ENCODE measurements at places on chromosomes 12 and 14.
A peak's percentile ranks its signal among the peaks of the same experiment; 100 is the strongest.

DNA sequence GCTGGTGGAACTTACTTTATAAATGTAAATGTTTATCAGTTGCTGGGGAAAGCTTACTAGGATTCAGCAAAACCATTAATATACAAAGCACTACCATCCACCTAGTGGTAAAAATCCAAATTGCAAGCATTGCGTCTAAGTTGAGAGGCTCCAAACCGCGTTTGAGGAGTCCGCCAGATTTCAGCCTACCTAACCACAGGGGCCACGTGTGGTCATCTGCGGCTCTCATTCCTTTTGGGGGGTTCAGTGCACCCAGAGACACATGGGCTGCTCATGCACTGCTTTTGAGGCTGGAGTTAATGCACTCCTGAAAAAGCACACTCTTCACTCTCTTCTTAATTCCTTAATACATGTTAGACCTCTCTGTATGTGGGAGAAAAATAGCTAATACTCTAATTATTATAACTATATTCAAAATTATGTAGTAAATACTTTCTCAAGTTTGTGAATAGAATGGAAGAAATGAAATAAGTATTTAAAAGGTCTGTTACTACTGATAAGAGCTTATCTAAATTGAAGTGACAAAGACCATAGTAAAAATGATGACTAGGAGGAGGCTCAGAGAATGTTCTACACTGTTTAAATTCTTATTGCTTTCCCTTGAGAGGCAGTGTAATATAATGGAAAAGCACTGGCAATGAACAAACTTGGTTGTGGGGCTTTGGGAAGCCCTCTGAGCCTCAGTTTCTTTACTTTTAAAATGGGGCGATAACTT lies 41.4 kb upstream of the MANSC4 start:
- peak; percentile 84 for DNase-seq

- no peak for DNase-seq
Measured at GRCh38 chr12:109729801-109730200, 16.2 kb downstream of the FAM222A start.

- DNase-seq = no peak
Measured at GRCh38 chr12:27973487-27973890, 956 bp upstream of the PTHLH start.

DNA sequence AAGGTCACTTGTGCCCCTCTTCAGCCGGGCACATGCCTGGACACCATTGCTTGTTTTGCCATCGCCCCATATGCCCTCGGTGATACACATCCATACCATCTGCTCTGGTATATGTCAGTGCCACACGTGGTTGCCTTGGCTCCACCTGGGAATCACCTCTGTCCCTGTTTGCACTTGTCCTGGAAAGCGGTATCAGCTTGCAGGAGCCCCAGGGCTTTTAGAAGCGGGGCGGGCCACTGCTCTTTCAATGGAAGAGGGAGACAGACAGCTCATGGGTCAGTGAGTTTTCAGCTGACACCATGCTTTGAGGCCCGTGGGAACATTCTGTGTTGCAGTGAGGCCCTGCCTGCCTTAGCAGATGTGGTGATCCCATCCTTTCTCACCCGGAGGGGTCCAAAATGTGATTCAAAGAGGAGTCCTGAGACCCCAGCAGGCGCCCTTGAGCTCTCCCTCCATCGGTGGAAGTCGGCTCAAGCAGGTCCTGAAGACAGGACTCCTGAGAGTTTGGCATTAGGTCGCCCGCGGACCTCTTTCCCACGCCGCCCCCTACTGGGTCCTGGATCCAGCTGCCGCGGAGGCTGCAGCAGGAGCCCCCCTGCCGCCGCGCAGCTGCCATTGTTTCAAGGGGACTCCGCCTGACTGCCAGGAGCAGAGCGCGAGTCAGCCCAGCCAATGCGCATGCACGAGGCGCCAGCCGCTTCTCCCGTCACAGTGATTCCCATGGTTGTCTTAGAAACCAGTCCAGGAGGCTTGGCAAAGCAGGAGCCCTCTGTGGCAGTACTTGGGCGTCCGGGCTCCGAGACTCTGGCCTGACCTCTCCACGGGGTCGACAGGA lies 773.2 kb upstream of the ALG10B start:
- no peak for DNase-seq

- DNase-seq = no peak
Measured at GRCh38 chr14:105283028-105283427, 17.8 kb downstream of the BRF1 start.

DNA sequence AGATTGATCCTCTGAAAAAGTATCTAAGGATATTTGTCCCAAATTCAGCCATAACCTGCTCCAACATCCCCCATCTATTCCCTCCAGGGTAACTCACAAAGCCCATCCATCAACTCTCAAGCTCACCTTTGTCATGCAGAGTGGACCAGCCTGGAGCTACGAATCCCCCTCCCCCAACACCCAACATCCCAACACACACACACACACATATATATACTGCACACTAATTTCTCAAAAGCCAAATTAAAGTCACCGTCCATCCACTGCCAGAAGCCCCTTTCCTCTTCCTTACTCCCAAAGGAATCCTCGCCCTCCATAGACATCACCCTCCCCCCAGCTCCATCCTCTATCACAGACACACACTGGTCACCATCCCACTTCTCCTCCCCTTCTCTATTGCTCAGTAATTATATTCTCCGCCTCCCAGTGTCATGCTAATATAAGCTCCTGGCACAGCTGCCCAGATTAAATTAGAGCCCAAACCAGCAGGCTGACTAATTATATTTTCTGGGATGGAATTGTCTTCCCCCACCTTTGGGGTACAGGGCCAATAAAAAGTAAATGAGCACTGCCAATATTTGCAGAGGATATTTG lies 13.5 kb upstream of the TESPA1 start:
- DNase-seq = no peak

DNA sequence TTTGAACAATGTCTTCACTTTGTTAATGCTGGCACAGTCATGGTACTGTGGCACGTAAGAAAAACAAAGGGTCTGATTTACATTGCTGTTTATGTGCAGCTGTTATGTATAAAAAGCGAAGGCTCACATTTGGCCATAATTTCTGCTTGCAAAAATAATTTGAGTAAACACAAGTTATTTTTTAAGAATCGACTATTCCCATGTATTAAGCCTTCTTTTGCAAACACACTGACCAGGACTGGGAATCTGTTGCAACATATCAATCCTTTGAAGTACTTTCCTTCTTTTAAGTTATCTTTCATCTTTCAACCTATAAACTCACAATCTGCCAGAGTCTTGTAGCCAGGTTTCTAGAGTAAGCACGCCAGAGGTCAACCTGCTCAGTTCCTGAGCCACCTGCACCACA lies 145.4 kb upstream of the BMP4 start:
- DNase-seq = no peak

- DNase-seq = no peak
Measured at GRCh38 chr14:95504135-95505029, 12.1 kb downstream of the SYNE3 start.

- DNase-seq = no peak
Measured at GRCh38 chr12:14264316-14264715, 101.2 kb upstream of the ATF7IP start.

DNA sequence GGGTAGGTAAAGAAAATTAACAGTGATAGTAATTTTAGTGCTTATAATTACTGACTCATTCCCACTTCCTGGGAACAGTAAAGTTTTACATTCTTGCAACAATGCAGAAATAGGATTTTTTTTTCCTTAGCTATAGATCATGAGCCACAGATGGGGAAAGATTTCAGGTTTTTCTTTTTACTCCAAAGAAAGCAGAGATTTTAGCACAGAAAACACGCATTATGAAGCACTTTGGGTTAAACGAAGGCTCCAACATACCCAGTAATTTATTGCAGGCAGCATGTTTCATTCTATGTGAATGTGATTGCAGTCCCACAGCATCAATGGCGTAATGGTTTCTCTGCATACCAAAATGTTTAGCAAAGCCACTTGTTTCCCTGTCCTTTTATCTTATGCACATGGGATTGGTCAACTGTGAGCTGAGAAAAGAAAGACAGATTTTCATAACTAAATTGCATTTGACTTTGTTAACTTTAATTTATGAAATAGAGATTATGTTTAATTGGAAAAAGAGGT lies 124.6 kb upstream of the E2F7 start:
- DNase-seq = no peak

Measured in CD4-positive, alpha-beta T cell treated with Interleukin-2 at 100 ng/mL for 4 hours (primary cell).